A549 treated with RU486 at 1 μM for 4 hours (cell line): ENCODE measurements at places on chromosomes 5 and 9. TPM values are rescaled to one million over a fixed set of nuclear protein-coding genes. Genes with fewer than 3 reads are reported as not detected.

NMUR2 gene
- total RNA-seq = 0.08 to 0.14 TPM in 2 of 5 replicates, not detected in the others

IL13 gene
- total RNA-seq = 0.07 to 0.24 TPM in 2 of 5 replicates, not detected in the others

OTP gene
- 0.08 to 0.19 TPM (median 0.13 TPM) in 4 of 5 replicates, not detected in the other for total RNA-seq

FGD3 gene
- 0.09 to 0.24 TPM (median 0.18 TPM) in 5 replicates for total RNA-seq
